GM23338 (cell line): ENCODE measurements at places on chromosomes 3 and 15. TPM values are rescaled to one million over a fixed set of nuclear protein-coding genes. Genes with fewer than 3 reads are reported as not detected.

BOC gene
- polyA plus RNA-seq, result 2.1 and 3.2 TPM in 2 replicates

TOPBP1 gene
- 13.8 and 15.8 TPM in 2 replicates for polyA plus RNA-seq

PARP15 gene
- polyA plus RNA-seq, result 0.17 and 0.39 TPM in 2 replicates

GRCh38 chr3:25277503-25277902 lies 150.6 kb upstream of the RARB start:
- no peak for DNase-seq
- H3K4me3 ChIP-seq, result no peak overlapping the region
- H3K36me3 ChIP-seq, result no peaks in the 10 kb centered on the region
- H3K4me1 ChIP-seq, result peaks cover 3% of the 10 kb centered on the region; the same call in 1 of the 2 replicates
- no peaks in the 10 kb centered on the region for H3K27me3 ChIP-seq

DNA sequence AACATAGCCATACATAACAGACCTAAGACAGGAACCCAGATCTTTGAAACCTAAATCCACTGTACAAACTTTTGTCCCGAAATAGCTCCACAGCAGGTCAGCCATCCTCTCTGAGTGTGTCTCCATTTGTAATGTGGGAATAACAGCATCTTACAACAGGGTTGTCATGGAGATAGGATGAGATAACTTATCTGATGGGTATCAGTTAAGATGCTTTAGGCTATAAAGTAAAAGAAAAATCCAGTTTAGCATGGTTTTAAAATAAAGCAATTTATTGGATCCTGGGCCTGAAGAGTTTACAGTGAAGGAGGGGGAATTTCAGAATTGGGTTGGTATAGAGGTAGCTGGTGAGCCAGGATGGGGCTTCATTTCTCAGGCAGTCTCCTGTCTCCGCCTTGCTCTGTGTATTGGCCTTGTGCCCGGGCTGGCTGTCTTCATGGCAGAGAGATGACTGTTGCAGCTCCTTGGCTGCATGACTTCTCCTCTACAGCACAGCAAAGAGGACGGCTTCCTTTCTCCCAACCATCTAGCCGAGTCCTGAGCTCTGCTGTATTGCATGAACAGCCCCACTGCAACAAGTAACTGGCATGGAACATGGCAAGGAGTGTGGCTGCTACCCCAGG lies 131.9 kb upstream of the PROK2 start:
- H3K27ac ChIP-seq, result no peak overlapping the region
- no peak for DNase-seq
- H3K36me3 ChIP-seq, result no peaks in the 10 kb centered on the region
- H3K4me1 ChIP-seq, result no peaks in the 10 kb centered on the region

DNA sequence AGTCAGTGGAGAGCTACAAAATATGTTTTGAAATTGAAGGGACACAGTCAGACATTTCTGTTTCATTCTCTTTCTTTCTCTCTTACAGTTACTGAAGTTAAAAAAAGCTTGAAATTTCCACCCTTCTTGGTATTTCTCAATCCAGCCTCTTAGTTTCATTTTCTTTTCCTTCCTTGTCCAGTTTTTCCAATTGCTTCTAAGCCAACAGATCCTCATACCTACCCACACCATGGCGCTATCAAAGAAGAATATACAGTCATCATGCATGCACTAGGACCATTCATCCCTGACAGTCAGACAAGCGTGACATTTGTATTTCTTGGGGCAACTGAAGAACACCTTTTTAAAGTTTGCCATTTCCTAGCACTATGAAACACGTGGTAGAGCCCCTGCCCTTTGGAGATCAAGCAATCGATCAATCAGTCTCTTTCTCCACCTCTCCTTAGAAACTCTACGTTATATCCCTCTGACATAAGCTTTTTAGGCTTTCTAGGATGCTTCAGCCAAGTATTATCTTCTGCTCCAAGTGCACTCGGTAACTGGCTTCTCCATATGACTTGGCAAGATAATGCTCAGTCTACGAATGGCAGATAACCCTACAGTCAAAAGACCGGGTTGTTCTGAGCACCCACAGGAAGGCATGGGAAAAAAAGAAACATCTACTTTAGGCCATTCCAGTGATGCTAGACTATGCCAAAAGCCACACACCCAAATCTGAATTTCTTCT lies 65.4 kb downstream of the FBN1 start:
- DNase-seq, result no peak
- no peaks in the 10 kb centered on the region for H3K27me3 ChIP-seq
- no peak overlapping the region for H3K27ac ChIP-seq
- H3K4me1 ChIP-seq, result no peaks in the 10 kb centered on the region
- no peak overlapping the region for H3K4me3 ChIP-seq
- no peaks in the 10 kb centered on the region for H3K36me3 ChIP-seq

DNA sequence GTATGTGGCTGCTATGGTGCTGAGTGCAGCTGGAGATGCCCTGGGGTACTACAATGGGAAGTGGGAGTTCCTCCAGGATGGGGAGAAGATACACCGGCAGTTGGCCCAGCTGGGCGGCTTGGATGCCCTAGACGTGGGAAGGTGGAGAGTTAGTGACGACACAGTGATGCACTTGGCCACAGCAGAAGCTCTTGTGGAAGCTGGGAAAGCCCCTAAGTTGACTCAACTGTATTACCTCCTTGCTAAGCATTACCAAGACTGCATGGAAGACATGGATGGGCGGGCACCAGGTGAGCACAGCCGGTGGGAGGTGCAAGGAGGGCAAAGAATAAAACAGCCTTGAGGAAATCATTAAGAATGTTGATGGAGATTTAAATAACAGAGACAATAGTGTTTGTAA lies 2.9 kb downstream of the ADPRH start:
- H3K36me3 ChIP-seq, result no peaks in the 10 kb centered on the region
- no peak overlapping the region for H3K4me3 ChIP-seq
- peaks cover 10% of the 10 kb centered on the region for H3K4me1 ChIP-seq
